ENCODE measurements at places on chromosomes 11 and 22. TPM values are rescaled to one million over a fixed set of nuclear protein-coding genes. Genes with fewer than 3 reads are reported as not detected.

DNA sequence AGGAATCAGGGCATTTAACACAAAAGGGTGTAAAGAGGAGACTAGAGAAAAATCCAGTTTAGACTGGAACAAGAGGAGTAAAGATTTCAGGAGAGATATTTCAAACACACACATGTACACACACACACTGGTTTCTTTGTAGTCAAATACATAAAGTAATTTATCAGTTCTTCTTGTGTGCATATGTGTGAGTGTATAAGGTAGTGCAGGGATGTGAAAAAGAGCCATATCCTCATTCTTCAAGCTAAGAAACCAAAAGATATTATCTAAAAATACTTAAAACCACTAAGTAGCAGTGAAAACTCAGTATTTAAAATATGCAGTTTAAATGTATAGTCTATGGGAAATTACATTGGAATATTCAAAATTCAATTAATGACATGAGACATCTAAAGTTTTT is 52.5 kb upstream of the CARD18 start:
- DNase-seq, result no peak

DNA sequence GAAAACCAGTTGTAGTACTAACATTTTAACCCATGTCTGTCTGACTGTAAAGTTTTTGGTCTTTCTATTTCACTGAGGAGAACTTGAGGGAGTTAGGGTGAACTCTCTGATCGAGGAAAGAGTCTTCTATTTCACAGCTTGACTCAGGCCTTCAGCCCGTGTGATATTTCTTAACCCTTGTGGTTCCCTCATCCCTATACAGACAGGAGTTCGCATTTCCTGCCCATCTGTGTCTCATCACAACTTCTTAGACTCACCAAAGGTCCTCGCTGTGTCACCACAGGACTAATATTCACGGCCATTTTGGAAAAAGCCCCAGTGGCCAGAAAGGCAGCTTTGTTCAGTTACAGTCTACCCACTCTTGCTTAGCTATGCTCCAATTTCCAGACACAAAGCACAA is 172.8 kb downstream of the FAM181B start:
- no peak for DNase-seq

DNA sequence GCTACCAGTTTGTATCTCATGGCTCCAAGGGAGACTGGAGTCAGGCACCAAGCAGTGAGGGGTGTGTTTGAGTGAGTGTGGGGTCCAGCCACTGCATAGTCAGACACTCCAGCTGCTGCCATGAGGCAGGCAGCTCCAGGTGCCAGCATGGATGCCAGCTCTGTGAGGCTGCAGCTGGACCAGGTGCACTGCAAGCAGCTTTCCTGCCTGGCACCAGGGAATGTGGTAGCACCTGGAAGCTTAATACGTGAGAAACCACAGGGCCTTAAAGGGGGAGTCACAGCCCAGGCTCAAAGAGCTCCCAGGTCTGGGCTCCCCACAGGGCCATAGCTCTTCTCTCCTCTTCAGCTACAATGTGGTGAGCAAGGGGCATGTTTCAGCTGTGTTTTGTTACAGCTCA is 817.8 kb upstream of the LUZP2 start:
- peak; percentile 45 for DNase-seq

- DNase-seq, result peak; percentile 62
Observed at GRCh38 chr11:8314916-8315315, 51.2 kb upstream of the LMO1 start.

DNA sequence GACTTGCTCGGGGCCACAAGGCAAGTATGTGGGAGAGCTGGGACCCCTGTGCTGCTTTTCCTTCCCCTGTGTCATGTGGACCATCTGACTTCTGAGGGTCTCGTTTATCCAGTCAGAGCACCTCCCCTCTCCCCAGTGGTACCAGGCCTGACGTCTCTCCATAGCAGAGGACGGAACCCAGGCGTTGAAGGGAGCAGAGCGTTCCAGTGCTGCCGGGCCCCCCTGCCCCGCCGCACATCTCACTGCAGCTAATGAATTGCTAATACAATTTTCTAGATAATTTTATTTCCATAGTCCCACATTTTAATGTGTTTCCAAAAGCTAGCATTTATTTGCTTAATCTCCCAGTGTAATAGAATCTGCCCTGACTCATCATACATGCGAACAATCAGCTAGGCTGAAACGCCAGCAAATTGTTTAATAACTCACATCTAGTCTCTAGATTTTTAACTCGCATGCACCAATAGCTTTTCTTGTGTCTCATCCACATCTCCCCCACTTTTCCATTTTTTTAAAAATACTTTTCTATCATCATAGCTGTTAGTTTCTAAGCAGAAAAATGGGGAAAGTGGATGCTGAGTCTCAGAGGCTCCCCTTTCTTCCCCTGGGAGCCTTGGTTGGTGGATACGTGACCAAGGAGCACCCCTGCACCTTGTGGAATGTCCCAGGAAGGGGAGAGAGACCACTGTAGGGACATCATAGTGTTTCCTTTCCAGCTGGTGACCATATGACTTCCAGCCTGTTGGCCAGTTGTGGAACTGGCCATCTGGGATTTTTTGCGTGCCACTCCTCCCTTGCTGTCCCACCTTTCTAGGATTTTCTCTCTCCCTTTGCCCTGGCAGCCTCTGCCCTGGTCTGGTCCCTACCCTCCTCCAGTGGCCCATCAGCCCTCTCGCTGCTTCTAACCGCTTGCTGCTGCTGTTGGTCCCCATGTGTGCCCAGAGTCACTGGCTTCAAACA is 58.6 kb upstream of the NNMT start:
- DNase-seq, result no peak

- no peak for DNase-seq
Observed at GRCh38 chr11:37718431-37718999, 1120.5 kb upstream of the RAG2 start.

DNA sequence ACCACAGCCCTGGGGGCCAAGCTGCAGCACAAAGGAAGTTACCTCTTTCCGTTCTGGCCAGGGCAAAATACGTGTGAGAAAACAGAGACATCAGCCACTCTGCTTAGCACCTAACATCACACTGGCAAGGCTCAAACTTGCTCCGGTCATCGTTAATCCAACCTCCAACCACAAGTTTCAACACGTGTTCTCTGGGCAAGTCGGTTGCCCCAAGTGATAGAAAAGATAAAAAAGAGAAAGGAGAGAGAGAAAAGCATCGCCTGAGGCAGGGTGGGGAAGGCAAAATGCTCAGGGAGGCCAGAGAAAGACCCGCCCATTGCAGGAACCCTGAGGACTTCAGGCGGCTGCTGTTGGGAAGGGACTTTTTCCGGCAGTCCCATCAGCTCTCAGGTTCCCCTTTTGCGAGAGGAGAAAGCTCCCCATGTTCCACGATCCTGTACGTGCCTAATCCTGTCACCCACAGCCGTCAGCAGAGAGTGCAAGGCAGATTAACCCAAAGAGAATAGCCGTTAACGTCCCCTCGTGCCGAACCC is 18.5 kb upstream of the B4GALNT4 start:
- no peak for DNase-seq

DNA sequence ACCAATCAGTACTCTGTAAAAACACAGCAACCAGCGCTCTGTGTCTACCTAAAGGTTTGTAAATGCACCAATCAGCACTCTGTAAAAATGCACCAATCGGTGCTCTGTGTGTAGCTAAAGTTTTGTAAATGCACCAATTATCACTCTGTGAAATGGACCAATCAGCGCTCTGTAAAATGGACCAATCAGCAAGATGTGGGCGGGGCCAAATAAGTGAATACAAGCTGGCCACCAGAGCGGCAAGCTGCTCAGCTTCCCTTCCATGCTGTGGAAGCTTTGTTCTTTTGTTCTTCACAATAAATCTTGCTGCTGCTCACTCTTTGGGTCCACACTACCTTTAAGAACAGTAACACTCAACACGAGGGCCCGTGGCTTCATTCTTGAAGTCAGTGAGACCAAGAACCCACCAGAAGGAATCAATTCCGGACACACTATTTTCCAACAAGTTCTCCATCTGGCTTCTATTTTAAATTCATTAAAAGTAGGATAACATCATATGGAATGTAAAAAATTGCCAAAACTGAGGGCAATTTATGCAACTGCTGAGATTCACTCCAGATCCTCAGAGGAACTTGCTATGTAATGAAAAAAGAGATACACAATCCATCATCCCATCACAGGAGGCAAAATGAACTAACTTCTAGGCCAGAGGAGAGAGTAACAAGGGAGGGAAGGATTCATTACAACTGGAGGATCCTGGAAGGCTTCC is 3.1 kb upstream of the PANX1 start:
- DNase-seq, result no peak

- peak; percentile 67 for DNase-seq
Observed at GRCh38 chr22:30877662-30878515, 90.7 kb downstream of the MORC2 start.

GRCh38 chr11:64767344-64768299 is 7.8 kb upstream of the PYGM start:
- peak; percentile 90 for DNase-seq

- DNase-seq, result no peak
Observed at GRCh38 chr11:78646564-78647185, 72.0 kb upstream of the NARS2 start.

GRCh38 chr11:101917226-101917625 is 904 bp upstream of the ANGPTL5 start:
- DNase-seq, result no peak

DNA sequence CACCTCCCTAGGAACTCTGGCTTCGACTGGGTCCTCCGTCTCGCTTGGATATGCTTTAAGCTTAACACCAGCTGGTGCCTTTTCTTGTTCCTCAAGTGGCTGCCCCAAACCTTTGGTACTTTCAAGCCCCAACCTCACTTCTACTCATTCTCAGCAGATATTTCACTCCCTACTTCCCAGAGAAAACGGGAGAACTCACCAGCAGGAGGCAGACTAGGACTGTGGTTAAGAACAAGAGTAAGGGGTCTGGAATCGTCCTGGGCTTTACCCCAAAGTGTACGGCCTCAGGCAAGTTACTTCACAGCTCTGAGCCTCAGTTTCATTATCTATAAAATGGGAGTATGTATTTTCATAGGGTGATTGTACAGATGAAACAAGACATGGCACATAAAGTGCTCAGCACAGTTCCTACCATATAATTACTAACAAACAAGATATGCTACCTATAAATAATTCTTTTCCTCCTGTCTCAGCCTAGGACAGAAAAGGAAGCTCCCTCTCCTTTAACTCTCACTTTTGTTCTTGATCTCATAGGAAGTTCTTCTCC is 37.8 kb downstream of the PAMR1 start:
- DNase-seq, result no peak

- no peak for DNase-seq
Observed at GRCh38 chr22:21026783-21027692, 5.3 kb downstream of the SLC7A4 start.

- DNase-seq, result peak; percentile 64
Observed at GRCh38 chr22:21778705-21779363, 43.2 kb upstream of the YPEL1 start.

- DNase-seq, result no peak
Observed at GRCh38 chr11:121372028-121372427, 79.5 kb downstream of the SC5D start.

- DNase-seq, result no peak
Observed at GRCh38 chr22:19290400-19291217, 910 bp downstream of the CLTCL1 start.

DNA sequence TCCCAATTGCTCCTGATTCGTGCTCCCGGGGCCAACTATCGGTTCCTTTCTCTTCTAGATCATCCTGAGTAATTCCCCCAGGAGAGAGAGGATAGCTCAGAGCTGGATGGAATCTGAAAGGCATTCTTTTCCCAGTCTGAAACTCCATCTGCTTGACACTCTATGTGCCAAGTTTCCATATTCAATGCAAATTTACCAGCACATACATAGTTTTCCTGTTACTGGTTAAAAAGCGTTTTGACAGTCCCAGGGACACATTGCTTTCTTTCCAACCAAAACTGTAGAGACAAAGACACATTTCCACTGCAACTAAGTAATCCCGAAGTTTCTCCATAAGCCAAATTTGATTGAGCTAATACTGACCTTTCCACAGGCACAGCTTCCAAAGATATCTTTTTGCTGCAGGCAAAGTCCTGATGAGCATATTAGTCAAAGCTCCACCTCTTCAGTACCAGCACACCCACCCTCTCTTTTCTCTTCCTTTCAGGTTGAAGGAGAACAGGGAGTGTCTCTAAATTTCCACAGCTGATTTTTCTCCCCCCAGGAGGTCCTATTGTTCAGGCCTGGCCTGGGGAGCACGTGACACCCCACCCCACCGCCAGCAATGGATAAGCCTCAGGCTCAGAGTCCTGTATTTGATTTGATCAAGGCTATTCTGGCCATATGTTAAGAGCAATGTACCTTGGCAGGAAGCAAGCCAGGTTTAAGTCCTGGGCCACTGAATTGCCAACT is 9.7 kb upstream of the ANKK1 start:
- no peak for DNase-seq

- DNase-seq, result no peak
Observed at GRCh38 chr22:24883432-24883831, 63.1 kb downstream of the LHFPL7 start.

DNA sequence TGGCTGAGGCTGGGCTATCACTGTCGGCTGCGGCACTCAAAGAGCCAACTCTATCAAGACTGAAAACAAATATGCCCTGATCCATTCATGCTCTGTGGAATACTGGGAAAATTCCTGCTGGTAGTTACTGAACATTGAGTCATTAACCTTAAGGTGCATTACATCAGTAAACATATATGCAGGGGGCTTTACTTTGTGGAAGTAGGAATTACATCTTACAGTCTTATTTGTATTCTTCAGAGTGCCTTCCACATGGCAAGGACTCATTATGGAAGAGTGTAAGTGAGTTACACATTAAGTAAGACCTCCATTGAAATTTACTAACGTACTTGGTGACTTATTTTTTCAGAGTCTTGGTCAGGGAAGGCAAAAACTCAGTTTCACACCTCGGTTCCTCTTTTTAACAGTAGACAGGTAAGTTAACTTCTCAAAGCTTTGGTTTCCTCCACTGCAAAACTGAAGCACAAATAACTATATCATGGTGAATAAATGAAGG is 4.5 kb downstream of the OR5B21 start:
- no peak for DNase-seq

DNA sequence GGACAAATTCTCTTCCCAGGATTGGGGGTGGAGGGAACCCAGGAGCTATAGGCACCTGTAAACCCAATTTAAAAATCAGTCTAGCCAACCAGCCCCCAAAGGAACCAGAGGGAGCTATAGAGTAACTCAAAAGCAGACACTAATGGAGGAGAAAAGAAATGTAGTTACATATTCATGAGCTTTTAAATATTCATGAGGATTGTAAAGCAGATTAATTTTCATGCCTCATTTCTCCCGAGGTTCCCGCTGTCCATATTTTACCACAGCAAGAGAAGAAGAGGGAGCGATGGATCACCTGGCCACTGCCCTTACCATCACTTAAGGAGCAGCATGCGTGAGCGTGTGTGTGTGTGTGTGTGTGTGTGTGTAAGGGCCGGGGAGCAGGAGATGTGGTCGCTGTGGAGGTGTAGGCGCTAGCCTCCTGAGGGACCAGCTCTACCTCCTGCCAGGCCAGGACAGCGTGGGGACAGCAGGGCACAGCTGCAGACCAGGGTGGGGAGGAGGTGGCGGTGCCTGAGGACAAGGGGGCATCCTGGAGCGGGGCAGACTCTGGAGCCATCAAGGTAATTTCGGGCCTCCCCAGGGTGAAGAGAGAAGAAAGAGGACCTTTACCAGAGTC is 100.7 kb upstream of the THY1 start:
- no peak for DNase-seq

GRCh38 chr11:86205421-86206336 is 38.9 kb upstream of the EED start:
- no peak for DNase-seq

OR52I2 gene
- not detected for total RNA-seq

SCUBE2 gene
- total RNA-seq, result 2.5 TPM

RHOD gene
- total RNA-seq, result 12.5 TPM

DAGLA gene
- 1.8 TPM for total RNA-seq

NPTXR gene
- 8.3 TPM for total RNA-seq

ZBTB16 gene
- 208 TPM for total RNA-seq

BIRC2 gene
- 36.5 TPM for total RNA-seq

DKK3 gene
- total RNA-seq, result 117 TPM

FERMT3 gene
- 44.0 TPM for total RNA-seq
